Stimulated activated CD4-positive, alpha-beta T cell treated with anti-CD3 and anti-CD28 coated beads, Interleukin-1b, Interleukin-23, amount 100 ng/mL, for 1 hour (primary cell): ENCODE measurements at places on chromosomes 13 and 19.

DNA sequence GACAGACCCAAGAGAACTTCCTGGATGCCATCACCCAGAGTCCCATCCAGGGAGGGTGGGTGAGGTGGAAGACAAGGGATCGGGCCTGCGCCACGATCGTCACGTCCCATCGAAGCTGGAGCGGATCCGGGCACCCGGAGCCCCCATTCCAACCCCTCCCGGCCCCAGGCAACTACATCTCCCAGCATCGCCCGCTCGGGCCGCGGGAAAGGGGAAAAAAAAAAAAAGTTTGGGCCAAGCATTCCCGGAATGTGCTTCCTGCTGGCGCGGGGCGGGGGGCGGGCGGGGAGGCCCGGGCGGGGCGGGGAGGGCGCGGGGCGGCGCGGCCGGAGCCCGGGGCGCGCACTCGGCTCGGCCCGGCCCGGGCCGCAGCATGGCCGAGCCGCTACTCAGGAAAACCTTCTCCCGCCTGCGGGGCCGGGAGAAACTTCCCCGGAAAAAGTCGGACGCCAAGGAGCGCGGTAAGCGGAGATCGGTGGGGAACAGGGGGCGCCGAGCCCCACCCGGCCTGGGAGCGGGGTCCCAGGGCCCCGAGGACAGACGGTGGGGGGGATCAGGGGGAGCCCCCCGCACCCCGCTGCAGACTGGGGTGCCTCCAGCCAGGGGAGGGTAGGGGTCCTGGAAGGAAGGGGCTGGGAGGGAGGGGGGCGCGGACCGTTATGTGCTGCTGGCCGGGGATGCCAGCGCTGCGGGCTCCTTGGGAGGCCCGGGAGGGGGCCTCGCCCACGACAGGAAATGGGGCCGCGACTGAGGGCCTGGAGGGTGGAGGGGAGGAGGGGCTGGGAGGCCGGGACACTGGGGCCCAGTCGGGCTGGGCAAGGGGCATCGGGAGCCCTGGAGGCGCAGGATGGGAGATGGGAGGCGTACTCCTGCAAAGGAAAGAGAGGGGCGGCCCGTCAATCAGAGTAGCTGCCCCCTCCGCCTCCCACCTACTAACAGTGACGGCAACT lies at the start of gene SYDE1:
Gene SYDE1 (plus strand): TSS at position 341 of the 950 bp plus-strand sequence. CDS start 33 bp downstream, at position 374.
- no peak for DNase-seq

- no peak for DNase-seq
Observed at GRCh38 chr13:49620170-49620621, 8.1 kb upstream of the ARL11 start.

DNA sequence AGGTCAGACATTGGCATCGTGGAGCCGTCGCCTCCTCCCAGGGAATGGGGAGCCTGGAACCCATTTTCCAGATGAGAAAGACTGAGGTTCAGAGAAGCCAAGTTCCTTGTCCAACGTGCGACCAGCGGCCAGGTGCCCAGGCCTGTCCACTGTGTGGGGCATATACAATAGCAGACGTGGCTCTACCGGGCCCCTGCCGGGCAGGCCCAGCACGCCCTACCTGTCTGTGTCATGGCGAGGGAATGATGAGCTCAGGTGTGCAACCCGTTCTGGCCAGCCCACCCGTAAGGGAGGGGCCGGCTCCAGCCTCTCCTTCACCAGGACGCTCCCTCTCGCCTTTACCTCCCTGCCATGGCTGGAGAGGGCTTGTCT lies 837 bp downstream of the GNA15 start:
- DNase-seq = no peak

DNA sequence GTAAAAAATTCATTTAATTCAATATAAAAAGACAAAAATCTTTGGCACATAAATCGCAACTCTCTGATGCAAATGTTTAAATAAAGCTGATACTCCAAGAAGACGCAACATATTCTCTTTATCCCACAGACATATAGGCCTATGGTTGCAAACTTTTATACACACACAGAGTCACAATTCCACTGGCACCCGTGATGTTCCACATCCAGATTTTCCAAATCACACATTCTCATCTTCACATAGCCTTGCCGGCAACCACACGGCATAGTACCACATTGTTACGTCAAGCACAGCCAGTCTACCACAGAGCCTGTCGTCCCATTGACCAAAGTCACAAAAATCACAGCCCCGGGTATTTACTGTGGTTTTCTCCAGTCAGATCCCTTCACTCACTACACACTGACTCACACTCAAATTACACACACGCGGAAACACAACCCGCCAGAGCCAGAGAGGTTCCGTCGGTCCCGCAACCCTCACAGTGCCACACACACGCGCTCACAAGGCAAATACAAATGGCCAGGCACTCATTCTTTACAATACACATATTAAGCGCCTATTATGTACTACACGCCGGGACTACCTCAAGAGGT lies 546 bp upstream of the ZNF546 start:
- DNase-seq = no peak

DNA sequence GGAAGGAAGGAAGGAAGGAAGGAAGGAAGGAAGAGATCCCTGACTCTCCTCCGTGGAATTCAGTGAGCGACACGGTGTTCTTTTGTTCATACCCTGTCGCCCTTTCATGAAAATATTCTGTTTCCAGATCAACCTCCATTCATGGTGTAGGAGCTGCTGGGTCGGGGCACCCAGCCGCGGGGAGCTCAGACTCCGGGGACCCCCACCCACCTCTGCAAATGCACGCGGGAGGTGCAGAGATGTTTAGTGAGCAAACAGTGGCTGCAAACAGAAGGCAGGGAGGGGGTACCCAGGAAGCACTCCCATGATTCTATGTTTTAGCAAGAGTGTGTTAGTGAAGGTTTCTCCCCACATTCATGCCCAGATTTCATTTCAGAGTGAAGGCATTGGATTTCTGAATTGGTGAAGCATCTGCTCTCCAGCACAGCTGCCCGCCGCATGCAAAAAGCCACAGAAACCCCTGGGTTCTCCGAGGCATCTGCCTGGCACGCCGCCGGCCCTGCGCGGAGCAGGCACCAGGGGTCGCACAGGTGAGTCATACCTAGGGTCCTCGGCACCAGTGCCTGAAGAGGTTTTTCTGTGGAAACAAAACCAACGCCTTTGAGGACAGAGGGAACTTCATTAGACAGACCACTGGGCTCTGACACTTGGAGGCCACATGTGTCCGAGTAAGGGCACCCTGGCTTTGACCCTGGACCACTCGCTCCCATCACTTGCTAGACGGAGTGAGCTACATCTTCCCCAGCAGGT lies 80.6 kb downstream of the ZNF557 start:
- DNase-seq = no peak

DNA sequence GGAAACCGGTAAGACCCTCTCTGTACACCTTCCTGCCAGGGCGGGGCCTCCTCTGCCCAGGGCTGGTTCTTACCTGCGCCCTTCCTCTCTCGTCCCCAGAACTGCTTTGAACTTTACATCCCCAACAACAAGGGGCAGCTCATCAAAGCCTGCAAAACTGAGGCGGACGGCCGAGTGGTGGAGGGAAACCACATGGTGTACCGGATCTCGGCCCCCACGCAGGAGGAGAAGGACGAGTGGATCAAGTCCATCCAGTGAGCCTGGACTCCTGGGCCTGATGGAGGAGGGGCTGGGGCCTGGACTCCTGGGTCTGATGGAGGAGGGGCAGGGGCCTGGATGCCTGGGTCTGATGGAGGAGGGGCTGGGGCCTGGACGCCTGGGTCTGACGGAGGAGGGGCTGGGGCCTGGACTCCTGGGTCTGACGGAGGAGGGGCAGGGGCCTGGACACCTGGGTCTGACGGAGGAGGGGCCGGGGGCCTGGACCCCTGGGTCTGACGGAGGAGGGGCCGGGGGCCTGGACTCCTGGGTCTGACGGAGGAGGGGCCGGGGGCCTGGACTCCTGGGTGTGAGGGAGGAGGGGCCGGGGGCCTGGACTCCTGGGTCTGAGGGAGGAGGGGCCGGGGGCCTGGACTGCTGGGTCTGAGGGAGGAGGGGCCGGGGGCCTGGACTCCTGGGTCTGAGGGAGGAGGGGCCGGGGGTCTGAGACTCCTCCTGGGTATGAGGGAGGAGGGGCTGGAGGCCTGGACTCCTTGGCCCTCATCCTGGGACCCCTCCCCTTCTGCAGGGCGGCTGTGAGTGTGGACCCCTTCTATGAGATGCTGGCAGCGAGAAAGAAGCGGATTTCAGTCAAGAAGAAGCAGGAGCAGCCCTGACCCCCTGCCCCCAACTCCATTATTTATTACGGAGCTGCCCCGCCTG lies 9.4 kb downstream of the CYTH2 start:
- DNase-seq = no peak

GRCh38 chr13:43272851-43273250 lies 249.5 kb downstream of the DNAJC15 start:
- no peak for DNase-seq

- no peak for DNase-seq
Observed at GRCh38 chr19:771332-771785, 20.4 kb downstream of the MISP start.

DNA sequence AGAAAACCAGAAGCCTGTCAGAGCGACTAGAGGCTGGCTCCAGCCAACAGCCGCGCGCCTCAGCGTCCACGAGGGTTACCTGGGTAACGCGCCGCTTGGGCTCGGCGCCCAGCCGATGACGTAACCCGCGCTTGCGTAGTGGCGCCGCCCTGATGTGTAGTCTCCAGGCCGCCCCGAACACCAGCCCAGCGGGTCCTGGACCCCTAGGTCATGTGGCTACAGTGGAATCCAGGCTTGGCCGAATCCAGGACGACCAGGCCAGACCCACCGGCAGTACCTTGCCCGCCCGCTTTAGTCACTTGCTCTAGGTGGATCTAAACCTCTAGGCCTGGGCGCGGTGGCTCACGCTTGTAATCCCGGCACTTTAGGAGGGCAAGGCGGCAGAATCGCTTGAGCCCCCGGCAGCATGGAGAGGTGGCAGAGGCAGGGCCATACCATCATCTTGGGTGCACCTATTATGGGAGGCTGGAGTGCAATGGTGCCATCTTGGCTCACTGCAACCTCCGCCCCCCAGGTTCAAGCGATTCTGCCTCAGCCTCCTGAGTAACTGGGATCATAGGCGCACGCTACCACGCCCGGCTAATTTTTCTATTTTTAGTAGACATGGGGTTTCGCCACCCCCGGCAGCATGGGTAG lies 7.2 kb upstream of the ZNF606 start:
- DNase-seq = no peak

- DNase-seq = no peak
Observed at GRCh38 chr13:103246581-103247200, 180.5 kb upstream of the SLC10A2 start.

DNA sequence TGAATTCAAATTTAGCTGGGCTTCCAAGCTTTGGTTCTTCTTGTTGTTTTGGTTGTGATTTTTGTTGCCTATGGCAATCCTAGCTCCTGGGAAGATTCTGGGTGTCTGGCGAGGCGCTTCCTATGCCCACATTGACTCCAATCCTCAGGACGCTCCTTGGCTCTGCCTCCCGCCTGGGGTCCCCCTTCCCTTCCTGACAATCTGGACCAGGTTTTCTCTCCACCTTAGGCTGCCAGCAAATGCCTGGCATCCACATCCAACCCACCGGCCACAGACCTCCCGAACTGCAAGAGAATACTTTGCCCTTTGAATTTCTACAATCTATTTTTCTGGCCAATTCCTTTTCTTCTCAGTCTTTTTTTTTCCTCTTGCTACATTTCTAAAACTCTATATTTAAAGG lies 186.9 kb upstream of the UBL3 start:
- no peak for DNase-seq

- DNase-seq = no peak
Observed at GRCh38 chr19:35830986-35831385, 18.3 kb upstream of the PRODH2 start.

DNA sequence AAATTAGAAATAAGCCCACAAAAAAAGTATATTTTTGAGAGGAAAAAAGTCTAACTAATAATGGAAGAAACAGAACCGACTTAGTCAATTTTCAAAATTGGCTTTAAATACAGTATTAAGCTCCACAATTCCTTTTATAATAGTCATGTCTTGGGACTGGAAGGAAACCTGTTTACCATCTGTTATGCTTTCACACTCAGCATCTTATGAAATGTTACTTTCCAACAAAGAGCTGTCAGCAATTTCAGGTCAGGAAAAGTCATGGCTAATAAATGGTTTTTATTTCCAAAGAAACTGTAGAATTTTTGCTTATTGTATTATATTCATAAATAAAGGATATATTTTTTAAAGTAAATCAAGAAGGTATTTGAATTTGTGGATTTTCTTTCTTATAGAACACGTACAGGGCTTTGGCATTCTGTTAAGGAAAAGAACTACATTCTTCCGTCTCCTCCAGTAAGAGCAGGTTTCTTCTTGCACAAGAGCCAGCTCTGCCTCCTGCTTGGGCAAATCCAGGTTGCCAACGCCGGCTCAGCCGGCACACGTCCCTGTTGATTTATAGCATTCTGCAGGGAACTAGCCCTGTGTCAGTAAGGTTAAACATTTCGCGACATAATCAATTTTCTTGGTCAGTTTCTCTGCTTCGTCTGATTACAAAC lies 52.9 kb upstream of the GPR12 start:
- no peak for DNase-seq

DNA sequence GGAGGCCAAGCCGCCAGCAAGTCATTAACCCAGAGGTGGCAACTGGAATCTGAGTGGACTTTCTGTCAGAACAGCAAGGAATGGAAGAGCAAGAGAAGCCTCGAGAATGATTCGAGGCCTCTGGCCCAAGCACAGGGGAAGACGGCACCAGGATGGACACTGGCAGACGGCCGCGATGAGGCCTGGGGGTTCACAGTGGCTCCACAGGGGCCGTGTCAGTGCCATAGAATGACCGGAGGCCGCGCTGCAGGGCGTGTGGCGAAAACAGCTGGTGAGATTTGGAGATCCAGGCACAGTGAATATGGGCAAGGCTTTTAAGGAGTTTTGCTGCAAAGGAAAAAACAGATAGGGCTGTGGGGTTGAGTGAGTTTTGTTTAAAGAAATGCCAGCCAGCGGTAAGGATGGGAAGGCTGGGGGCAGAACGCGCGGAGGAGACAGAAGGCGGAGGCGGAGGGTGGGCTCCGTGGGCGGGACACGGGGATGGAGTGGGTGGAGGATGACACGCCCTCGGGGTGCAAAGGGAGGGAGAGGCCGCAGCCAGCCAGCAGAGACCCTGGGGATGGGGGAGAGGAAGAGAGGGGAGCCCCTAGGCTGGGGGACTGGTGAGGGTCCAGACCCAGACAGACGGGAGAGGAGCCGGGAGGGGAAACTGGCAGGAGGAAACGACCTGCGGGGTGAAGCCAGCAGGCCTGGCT lies 130.5 kb downstream of the RNF17 start:
- DNase-seq = no peak

GRCh38 chr19:56980906-56981305 lies 138.9 kb upstream of the USP29 start:
- no peak for DNase-seq

DNA sequence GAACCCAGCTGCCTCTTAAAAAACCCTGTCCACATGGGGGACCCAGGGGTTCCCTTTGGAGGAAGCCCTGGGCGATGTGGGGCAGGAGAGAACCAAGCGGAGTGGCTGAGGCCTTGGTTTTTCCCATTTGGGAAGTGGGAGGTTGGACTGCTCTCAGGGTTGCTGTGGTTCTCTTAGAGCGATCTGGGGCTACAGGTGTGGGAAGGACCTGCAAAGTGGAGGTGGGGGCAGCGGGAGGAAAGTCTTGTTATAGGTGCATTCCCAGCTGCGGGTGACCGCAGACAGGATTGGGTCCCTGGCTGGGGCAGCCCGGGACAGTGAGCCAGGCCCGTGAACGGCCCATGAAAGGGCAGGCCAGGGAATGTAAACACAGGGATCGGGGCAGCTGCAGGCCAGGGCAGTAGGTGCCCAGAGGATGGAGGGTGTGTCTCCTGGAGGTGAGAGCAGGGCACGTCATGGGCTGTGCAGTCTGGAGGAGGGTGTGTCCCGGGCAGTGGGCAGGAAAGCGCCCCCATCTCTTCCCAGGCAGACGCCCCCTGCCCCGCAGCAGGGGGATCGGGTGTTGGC lies 814 bp downstream of the SLC25A23 start:
- DNase-seq = no peak

- DNase-seq = no peak
Observed at GRCh38 chr13:111344471-111345191, 24.2 kb downstream of the TEX29 start.

- DNase-seq = no peak
Observed at GRCh38 chr13:73288596-73288995, 229.8 kb downstream of the KLF5 start.
